Activated naive CD8-positive, alpha-beta T cell treated with anti-CD3 and anti-CD28 coated beads, Interleukin-2, amount 10 ng/mL, durations not matched to agents 7 days and 5 days (primary cell): ENCODE measurements at places on chromosomes 3 and 15. TPM values are rescaled to one million over a fixed set of nuclear protein-coding genes. Genes with fewer than 3 reads are reported as not detected.
A peak's percentile ranks its signal among the peaks of the same experiment; 100 is the strongest.

Gene CHST14
- total RNA-seq: 9.8 TPM

Gene PAQR5
- total RNA-seq: not detected

GRCh38 chr15:36784098-36784670, 204.8 kb downstream of the CDIN1 start:
- no peak for DNase-seq
- H3K4me1 ChIP-seq: peaks cover 12% of the 10 kb centered on the region
- no peaks in the 10 kb centered on the region for H3K36me3 ChIP-seq
- peak overlapping the region; percentile 52 for H3K4me3 ChIP-seq
- no peaks in the 10 kb centered on the region for H3K27me3 ChIP-seq

- no peaks in the 10 kb centered on the region for H3K4me1 ChIP-seq
- no peak for DNase-seq
- peaks cover 29% of the 10 kb centered on the region for H3K27me3 ChIP-seq
- no peak overlapping the region for H3K4me3 ChIP-seq
- no peaks in the 10 kb centered on the region for H3K36me3 ChIP-seq
- H3K27ac ChIP-seq: no peak overlapping the region
Measured at GRCh38 chr3:195762611-195763010, 41.8 kb downstream of the MUC20 start.

DNA sequence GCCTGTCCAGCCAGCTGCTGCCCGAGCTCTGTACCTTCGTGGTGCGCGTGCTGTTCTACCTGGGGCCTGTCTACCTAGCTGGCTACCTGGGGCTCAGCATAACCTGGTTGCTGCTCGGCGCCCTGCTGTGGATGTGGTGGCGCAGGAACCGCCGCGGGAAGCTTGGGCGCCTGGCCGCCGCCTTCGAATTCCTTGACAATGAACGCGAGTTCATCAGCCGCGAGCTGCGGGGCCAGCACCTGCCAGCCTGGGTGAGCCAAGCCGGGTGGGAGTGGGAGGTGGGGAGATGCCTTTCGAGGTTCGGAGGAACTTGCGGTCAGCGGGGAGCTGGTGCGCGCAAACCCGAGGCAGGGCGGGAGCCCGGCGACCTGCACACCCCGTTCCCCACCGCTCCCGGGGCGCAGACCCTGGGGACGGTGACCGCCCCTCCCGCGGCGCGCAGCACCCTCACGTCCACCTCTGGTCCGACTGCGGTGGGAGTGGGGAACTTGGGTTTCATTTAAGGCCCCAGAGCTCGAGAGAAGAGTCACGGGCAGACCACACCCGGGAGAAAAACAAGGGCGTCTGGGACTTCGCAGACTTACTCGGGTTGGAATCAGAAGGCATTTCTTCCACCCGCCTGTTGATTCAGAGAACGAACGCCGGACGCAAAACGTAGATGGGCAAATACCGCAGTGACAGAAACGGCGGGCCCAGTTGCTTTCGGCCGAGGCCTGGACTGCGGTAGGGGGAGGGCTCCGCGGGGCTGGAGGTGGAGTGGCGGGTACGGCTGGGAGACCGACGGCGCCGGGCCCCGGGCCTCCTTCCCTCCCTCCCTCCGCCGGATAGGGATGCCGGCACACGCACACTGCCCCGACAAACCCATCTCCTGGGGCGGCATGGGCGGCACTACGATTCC, 708 bp downstream of the ESYT3 start:
- H3K36me3 ChIP-seq: no peaks in the 10 kb centered on the region
- no peak for DNase-seq
- H3K4me3 ChIP-seq: peak overlapping the region; percentile 65
- peaks cover 8% of the 10 kb centered on the region for H3K4me1 ChIP-seq
- peaks cover 56% of the 10 kb centered on the region for H3K27me3 ChIP-seq
